Activated CD4-positive, alpha-beta T cell treated with anti-CD3 and anti-CD28 coated beads, Interleukin-2, Interleukin-4, amounts not matched to agents 100 ng/mL and 50 ng/mL, durations not matched to agents 16 hours and 8 hours (primary cell): ENCODE measurements at places on chromosomes 4 and X.

GRCh38 chr4:2924765-2925301 lies 38.4 kb downstream of the NOP14 start:
- no peak for DNase-seq

- no peak for DNase-seq
Observed at GRCh38 chrX:96705905-96706304, 21.3 kb downstream of the DIAPH2 start.

DNA sequence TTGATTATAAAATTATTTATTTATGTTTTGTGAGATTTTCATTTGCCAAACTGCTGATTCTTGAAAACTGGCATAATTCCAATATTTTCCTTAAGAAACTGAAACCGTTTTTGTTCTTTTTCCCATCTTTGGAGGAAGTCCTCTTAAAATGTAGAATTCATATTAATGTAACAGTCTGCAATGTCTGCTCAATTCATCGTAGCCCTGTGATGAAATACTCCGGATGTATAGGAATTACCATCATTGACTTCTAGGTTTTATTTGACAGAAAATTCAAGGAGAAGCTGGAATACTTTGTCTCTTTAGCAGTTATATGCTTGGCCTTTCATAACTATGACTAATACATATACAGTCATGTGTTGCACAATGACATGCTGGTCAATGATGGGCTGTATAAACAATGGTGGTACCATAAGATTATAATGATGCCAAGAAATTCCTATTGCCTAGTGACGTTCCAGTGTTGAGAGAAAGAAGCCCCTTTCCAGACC lies 185.0 kb upstream of the GPRIN3 start:
- no peak for DNase-seq

- DNase-seq: peak; percentile 0
Observed at GRCh38 chrX:122269243-122269781, 914.8 kb upstream of the GRIA3 start.

GRCh38 chr4:172207258-172207657 lies 394.1 kb downstream of the GALNTL6 start:
- DNase-seq: no peak

- DNase-seq: no peak
Observed at GRCh38 chr4:181821039-181822004, 421.9 kb upstream of the TENM3 start.

DNA sequence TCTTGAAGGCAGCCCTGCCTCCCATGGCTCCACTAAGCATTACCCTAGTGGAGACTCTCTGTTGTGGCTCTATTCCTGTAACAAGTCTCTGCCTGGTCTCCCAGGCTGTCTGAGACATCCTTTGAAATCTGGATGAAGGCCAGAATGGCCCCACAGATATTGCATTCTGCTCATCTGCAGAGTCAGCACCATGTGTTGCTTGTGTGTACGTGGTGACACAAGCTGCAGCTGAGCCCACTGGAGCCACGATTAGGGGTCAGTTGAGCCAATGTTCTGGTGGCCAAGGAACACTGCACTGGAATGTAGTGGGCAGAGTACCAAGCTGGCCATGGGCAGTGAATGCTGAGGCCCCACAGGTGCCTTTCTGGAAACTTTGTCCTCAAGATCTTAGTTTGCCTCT lies 29.2 kb downstream of the GRID2 start:
- no peak for DNase-seq

DNA sequence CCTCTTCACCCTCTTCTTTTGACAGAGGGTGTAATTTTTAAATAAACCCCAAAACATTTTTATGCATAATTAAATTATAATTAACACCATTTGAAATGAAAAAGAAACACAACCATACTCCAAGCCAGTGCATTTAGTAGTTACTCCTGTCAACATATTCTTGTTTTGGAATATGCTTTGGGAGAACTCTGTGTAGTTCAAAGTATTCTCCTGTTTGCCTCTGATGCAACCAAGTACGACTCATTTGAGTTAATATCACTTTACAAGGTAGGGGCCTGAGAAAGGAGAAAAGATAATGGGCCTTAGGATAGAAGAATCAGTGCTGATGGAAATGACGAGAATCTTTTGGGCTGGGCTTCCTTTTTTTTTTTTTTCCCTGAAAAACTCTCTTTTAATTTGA lies 2.7 kb downstream of the PTPN13 start:
- no peak for DNase-seq

GRCh38 chrX:71118985-71119535 lies 664 bp downstream of the MED12 start:
- no peak for DNase-seq

DNA sequence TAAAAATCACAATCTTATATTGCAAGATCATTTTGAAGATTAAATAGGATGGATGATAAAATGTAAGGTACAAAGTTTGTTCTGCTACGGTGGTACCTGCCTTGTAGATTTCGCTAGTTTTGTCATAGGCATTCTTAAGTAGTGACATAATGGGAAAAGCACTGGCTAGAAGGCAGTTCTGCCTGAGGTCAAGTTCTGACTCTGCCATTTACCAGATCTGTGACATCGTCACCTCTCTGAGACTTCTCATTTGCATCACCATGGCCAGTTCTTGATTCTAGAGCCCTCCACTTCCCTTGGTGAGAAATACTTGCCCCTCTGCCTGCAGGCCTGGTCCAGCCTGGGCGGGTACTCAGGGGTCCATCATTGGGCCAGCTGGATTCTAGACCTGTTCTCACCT lies 85.2 kb downstream of the HS3ST1 start:
- DNase-seq: no peak

- no peak for DNase-seq
Observed at GRCh38 chr4:181569553-181569952, 673.6 kb upstream of the TENM3 start.

DNA sequence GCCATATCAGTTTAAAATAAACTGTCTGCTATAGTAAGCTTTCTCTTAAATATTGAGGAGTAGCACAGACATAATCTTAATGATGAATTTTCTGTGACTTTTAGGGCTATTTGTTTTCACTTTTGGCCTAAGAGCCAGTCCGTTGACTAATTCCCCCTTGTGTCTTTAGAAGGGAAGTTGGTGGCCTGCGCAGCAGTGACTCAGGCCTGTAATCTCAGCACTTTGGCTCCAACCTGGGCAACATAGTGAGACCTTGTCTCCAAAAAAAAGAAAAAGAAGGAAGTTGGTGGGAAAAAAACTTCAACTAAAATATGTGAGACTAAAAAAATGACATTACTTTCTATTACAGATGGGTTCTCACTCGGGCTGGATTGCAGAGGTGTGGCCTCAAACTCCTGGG lies 3.4 kb downstream of the NCAPG start:
- no peak for DNase-seq

GRCh38 chr4:113438596-113438995 lies 322.9 kb downstream of the CAMK2D start:
- DNase-seq: no peak

GRCh38 chr4:7078025-7078424 lies 10.2 kb upstream of the GRPEL1 start:
- DNase-seq: no peak

GRCh38 chr4:67746797-67747495 lies 7.2 kb downstream of the GNRHR start:
- peak; percentile 44 for DNase-seq

DNA sequence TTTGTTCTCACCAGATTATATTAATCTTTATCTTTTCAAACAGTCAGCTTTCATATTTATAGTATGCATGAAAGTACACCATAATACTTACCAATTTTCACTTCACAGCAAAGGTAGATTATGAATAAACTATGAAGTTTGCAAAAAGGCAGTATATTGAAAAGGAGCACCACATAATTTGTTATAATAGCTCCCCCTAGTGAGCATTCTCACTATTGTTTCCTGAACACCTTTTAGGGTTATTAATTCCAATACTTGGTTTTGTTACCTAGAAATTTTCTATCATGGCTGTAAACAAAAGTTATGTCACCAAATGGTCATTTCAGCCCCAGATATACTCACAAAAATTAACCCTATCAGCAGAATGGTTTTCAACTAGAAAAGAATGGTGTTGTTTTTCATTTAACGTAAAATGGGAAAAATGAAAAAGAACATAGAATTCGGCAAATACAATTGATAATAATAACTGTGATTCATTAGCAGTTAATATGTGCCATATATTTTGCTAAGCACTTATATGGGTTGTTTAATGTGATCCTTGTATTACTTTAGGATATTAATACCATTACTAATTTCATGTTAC lies 30.2 kb upstream of the NKX6-1 start:
- DNase-seq: peak; percentile 48

GRCh38 chr4:154349829-154350228 lies 141.8 kb downstream of the DCHS2 start:
- DNase-seq: no peak

DNA sequence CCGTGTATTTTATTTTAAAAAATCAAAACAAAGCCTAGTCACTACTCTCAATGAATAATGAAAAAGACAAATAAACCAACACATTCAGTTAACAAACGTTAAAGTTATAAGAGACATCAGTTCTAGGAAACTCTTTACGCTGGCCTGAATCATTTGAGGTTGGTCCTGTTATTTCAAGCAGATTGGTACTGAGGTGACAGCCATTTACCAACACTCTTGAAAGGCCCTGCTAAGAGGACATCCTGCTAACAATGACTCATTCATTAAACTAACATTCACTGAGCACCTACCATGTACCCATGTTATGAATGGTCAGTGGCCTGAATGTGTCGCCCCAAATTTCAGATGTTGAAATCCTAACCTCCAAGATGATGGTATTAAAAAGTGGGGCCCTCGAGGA lies 57.1 kb upstream of the ADGRG2 start:
- no peak for DNase-seq

DNA sequence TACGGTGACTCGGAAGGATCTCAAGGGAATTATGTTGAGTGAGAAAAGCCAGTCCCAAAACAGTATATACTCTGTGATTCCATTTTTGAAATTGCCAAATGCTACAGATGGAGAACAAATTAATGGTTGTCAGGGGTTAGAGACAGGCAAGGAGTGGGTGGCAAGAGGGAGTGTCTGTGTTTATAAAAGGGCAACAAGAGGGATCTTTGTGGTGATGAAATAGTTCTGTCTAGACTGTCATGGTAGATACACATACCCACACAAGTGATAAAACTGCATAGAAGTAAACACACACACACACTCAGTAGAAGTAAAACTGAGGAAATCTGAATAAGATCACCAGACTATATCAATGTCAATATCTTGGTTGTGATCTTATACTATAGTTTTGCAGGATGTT lies 92.7 kb downstream of the CD99L2 start:
- no peak for DNase-seq

GRCh38 chr4:74543983-74544382 lies 99.0 kb downstream of the AREG start:
- DNase-seq: no peak

- no peak for DNase-seq
Observed at GRCh38 chr4:176359590-176359989, 39.8 kb downstream of the SPCS3 start.

GRCh38 chr4:139770361-139770760 lies 104.7 kb downstream of the MGST2 start:
- DNase-seq: no peak

DNA sequence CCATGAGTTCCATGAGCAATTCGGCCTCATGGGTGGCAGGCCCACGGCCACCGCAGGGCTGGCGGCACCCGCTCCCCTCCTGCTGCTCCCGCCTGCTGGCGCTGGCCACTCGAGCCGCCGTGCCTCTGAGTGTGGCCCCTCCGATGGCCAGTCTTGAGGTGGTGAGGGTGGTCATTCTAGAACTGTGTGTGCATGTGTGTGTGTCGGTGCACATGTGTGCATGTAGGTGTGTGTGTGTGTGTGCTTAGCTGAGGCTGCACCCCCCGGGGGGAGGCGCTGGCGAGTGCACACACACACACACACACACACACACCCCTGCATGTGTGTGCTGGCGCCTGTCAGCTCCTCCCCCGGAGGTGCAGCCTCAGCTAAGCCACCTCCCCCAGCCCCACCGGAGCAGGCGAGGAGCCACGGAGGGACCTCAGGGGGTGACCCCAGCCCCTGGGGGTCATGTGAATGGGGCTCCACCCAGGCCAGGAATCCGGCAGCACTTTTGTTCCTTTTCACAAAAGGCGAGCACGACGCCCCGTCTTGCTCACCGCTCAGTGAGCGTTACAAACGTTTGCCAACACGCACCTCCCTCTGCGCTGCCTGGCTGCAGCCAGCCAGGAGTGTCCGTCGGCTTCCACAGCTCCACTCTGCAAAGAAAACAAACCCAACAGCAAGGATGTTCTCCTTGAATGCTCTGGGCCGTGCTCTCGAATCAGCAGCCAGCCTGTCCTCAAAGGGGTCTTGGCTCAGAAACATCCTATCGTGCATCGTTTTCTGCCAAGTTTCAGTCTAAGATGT lies 29.9 kb downstream of the FGFRL1 start:
- no peak for DNase-seq

DNA sequence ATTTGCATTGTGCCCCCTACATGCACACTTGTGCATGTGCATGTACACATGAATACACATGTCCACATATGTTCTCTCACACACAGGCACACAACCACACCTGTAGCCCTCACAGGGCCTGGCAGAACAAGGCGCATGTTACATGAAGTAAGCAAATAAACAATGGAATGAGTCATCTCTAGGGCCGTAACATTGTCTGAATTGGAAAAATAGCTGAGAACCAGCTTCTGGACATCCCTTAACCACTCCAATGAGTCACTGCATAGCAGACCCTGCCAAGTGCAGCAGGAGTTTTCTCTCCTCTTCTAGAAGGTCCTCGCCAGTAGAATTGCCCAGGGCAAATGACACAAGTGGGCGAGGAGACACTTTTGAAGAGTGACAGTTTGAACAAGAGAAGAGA lies 66.1 kb downstream of the MAGEA10 start:
- DNase-seq: no peak

- DNase-seq: no peak
Observed at GRCh38 chrX:33178690-33179089, 32.7 kb downstream of the DMD start.

GRCh38 chr4:6986072-6986780 lies 56.9 kb upstream of the TADA2B start:
- no peak for DNase-seq

DNA sequence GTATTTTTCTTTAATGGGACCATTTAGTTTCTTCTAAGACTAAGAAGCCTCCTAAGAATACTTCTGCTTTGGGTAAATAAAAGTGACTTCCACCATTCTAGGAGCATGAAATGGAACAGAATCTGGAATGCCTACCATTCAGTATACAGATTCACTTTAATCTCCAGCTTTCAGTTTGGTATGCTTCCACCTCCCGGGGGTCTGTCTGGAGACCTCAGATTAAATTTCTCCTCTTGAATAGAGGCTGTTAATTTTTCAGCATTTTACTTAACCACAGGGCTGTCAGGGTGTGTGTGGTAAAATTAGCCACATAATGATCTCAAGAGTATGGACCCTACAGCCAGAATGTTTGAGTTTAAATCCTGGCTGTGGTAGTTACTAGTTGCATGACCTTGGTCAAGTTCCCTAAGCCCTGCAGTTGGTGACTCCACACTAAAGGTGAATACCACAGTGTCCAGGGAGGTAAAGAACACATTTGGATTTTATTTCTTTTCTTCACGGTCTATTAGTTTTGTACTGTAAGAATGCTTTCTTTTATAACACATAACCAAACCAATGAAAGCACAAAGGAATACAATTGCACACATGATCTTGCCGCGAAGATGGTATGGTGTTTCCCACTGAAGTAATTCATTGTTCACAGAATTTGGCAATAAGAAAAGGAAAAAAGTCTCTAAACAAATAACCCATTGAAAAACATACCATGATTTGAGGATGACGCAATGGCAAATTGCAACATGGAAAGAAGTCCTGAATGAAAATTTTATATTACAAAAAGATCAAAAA lies 37.3 kb upstream of the TRIM2 start:
- DNase-seq: no peak
